ENCODE measurements at places on chromosomes 13 and 19. TPM values are rescaled to one million over a fixed set of nuclear protein-coding genes. Genes with fewer than 3 reads are reported as not detected.

The SCEL gene
- not detected for total RNA-seq

The BABAM1 gene
- total RNA-seq = 109 TPM

The AKT1S1 gene
- 14.2 TPM for total RNA-seq

The ZSWIM4 gene
- total RNA-seq = 6.7 TPM

The GJB2 gene
- 0.89 TPM for total RNA-seq

The GNG7 gene
- total RNA-seq = 0.74 TPM

The NAA16 gene
- total RNA-seq = 31.5 TPM

The ZNF549 gene
- 1.8 TPM for total RNA-seq

The MISP gene
- total RNA-seq = not detected

The ZNF154 gene
- total RNA-seq = 0.69 TPM

The PSG5 gene
- total RNA-seq = not detected

The WDR87 gene
- total RNA-seq = not detected

The ZNF667 gene
- 0.29 TPM for total RNA-seq

The LYL1 gene
- 2.2 TPM for total RNA-seq

The ZNF112 gene
- total RNA-seq = 0.05 TPM

The ZNF726 gene
- 22.3 TPM for total RNA-seq

The GRK1 gene
- not detected for total RNA-seq

The MIA gene
- total RNA-seq = not detected

The LIM2 gene
- total RNA-seq = not detected

The OSCAR gene
- total RNA-seq = 0.17 TPM

The ZNF497 gene
- total RNA-seq = 0.41 TPM

The TBXA2R gene
- 0.41 TPM for total RNA-seq

The ADGRE3 gene
- not detected for total RNA-seq

The IL17D gene
- 0.20 TPM for total RNA-seq

The OR10H1 gene
- not detected for total RNA-seq

The ZNF606 gene
- 4.7 TPM for total RNA-seq

The LHB gene
- total RNA-seq = not detected

The COL4A1 gene
- total RNA-seq = not detected

The DLL3 gene
- 0.79 TPM for total RNA-seq

The IFNL1 gene
- total RNA-seq = 1.0 TPM

The ANKLE1 gene
- total RNA-seq = 8.8 TPM

The CGB1 gene
- not detected for total RNA-seq

The SIGLEC11 gene
- total RNA-seq = not detected

The RGS9BP gene
- total RNA-seq = 0.10 TPM

The MYH14 gene
- not detected for total RNA-seq

The LILRB1 gene
- total RNA-seq = not detected

The GPC6 gene
- total RNA-seq = not detected

The EPSTI1 gene
- 17.4 TPM for total RNA-seq

The CYP2F1 gene
- total RNA-seq = not detected

The SOX1 gene
- not detected for total RNA-seq

The TMPRSS9 gene
- not detected for total RNA-seq

The CEACAM18 gene
- not detected for total RNA-seq

The C19orf33 gene
- total RNA-seq = not detected

The SELENOV gene
- not detected for total RNA-seq

The SPRY2 gene
- 0.26 TPM for total RNA-seq

The LRRC63 gene
- 0.24 TPM for total RNA-seq

The BRME1 gene
- 5.8 TPM for total RNA-seq

The PSG2 gene
- total RNA-seq = not detected

The PRX gene
- 1.5 TPM for total RNA-seq

The NUP62 gene
- 89.2 TPM for total RNA-seq

The GFY gene
- not detected for total RNA-seq
